HepG2 (cell line): ENCODE measurements at places on chromosomes 7 and 10. TPM values are rescaled to one million over a fixed set of nuclear protein-coding genes. Genes with fewer than 3 reads are reported as not detected.

GRM8 gene
- not detected in 2 replicates for total RNA-seq

HABP2 gene
- total RNA-seq: 0.13 TPM in 1 of 2 replicates, not detected in the other

AGR2 gene
- 1.3 and 2.9 TPM in 2 replicates for total RNA-seq

AGBL3 gene
- 5.5 and 7.2 TPM in 2 replicates for total RNA-seq

BUB3 gene
- 174 and 230 TPM in 2 replicates for total RNA-seq

GNG11 gene
- not detected in 2 replicates for total RNA-seq

SLC13A4 gene
- total RNA-seq: not detected in 2 replicates

CFAP58 gene
- not detected in 2 replicates for total RNA-seq

NKX6-2 gene
- not detected in 2 replicates for total RNA-seq

ZNF727 gene
- not detected in 2 replicates for total RNA-seq

FAM25C gene
- not detected in 2 replicates for total RNA-seq

EPHA1 gene
- 7.7 and 17.1 TPM in 2 replicates for total RNA-seq

CALCR gene
- total RNA-seq: not detected in 2 replicates

DNA sequence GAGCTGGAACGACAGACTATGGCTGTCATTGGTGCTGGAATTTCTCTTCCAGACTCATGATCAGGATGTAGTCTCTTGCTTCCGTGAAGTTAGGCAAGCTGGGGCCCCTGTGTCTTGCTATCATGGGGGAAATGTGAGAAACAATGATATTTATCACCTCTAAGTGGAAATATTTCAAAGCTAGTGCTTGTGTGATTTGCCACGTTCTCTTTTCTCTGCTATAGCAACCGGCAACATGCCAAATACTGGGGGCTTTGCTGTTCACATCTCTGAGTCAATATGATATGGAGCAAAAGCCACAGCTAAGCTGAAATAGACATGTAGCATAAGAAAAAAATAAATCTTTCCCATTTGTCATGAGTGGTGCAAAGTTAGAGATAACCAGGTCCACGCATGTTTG lies 668.2 kb upstream of the IGFBP3 start:
- H3K4me1 ChIP-seq: no peaks in the 10 kb centered on the region
- H3K27me3 ChIP-seq: no peaks in the 10 kb centered on the region
- H3K27ac ChIP-seq: no peak overlapping the region
- no peak for DNase-seq
- no peak overlapping the region for H3K4me3 ChIP-seq
- no peaks in the 10 kb centered on the region for H3K36me3 ChIP-seq

- H3K27ac ChIP-seq: no peak overlapping the region
- no peaks in the 10 kb centered on the region for H3K27me3 ChIP-seq
- H3K36me3 ChIP-seq: no peaks in the 10 kb centered on the region
- no peak overlapping the region for H3K4me3 ChIP-seq
- DNase-seq: no peak
Observed at GRCh38 chr10:29862923-29863614, 196.3 kb downstream of the JCAD start.

GRCh38 chr10:64658528-64658927 lies 1137.3 kb downstream of the REEP3 start:
- H3K4me1 ChIP-seq: no peaks in the 10 kb centered on the region
- H3K36me3 ChIP-seq: no peaks in the 10 kb centered on the region
- no peak overlapping the region for H3K27ac ChIP-seq
- H3K4me3 ChIP-seq: no peak overlapping the region

DNA sequence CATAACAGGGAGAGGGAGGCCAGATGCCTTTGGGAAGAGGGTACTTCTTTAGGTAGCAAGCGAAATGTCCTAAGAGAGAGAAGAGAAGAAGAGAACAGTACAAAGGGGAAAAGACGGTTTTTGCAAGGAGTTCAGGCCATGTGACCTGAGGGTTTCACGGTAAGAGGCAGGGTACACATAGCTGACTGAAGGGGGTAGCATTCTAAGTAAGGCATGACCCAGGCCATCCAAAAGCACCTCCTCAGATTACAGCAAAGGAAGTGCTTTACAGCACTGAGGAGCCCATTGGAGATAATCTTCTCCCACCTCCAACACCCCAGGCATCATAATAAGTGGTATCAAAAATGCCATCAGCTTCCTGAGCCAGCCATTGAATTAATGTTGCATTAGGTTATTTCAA lies 258.2 kb upstream of the NPY start:
- no peak for DNase-seq
- no peaks in the 10 kb centered on the region for H3K36me3 ChIP-seq
- no peaks in the 10 kb centered on the region for H3K4me1 ChIP-seq
- H3K27ac ChIP-seq: no peak overlapping the region
- no peak overlapping the region for H3K4me3 ChIP-seq
- H3K27me3 ChIP-seq: no peaks in the 10 kb centered on the region

GRCh38 chr7:44278451-44279161 lies 46.8 kb downstream of the CAMK2B start:
- DNase-seq: no peak
- H3K4me1 ChIP-seq: peaks cover 9% of the 10 kb centered on the region; the same call in 1 of the 2 replicates
- H3K27ac ChIP-seq: no peak overlapping the region
- no peak overlapping the region for H3K4me3 ChIP-seq
- peaks cover 15% of the 10 kb centered on the region for H3K27me3 ChIP-seq

GRCh38 chr7:28483112-28483511 lies 70.8 kb downstream of the CREB5 start:
- H3K27ac ChIP-seq: no peak overlapping the region
- peaks cover 1% of the 10 kb centered on the region; the same call in 1 of the 2 replicates for H3K27me3 ChIP-seq
- H3K4me1 ChIP-seq: no peaks in the 10 kb centered on the region
- DNase-seq: no peak
- H3K36me3 ChIP-seq: no peaks in the 10 kb centered on the region

DNA sequence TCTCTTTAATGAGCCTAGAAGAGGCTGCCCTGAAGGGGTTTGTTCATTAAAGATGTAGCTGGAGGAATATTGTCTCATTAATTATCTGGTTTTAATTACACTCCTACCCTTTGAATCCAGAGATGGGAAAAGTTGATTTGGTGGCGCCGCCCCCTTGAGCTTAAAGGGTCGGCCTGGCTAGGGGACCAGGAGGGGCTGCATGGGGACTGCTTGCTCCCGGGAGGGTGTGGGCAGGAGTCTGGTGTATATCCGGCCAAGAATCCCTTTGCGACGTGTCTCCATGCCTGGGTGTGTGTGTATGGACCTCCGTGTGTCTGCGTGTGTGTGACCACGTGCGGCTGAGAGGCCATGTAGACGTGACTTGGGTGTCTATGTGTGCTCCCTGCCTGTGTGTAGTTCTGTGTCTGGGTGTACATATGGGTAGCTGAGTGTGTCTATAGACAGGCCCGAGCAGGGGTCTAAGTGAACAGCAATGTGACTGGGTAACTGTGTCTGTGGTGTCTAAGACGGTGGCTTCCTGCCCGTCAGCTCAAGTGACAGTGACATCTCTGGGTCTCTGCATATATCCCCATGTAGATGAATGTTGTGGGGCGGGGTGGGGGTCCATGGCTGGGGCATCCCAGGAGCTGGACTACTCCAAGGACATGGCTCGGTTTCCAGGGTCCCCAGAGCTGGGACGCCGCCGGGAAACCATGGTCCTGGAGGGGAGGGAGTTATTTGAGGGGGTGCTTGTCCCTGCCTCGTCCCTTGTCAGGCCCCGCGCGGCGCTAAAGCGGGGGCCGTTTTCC lies 10.7 kb downstream of the LBX1 start:
- peaks cover 94% of the 10 kb centered on the region for H3K27me3 ChIP-seq
- H3K4me3 ChIP-seq: no peak overlapping the region
- no peaks in the 10 kb centered on the region for H3K36me3 ChIP-seq
- H3K27ac ChIP-seq: no peak overlapping the region

DNA sequence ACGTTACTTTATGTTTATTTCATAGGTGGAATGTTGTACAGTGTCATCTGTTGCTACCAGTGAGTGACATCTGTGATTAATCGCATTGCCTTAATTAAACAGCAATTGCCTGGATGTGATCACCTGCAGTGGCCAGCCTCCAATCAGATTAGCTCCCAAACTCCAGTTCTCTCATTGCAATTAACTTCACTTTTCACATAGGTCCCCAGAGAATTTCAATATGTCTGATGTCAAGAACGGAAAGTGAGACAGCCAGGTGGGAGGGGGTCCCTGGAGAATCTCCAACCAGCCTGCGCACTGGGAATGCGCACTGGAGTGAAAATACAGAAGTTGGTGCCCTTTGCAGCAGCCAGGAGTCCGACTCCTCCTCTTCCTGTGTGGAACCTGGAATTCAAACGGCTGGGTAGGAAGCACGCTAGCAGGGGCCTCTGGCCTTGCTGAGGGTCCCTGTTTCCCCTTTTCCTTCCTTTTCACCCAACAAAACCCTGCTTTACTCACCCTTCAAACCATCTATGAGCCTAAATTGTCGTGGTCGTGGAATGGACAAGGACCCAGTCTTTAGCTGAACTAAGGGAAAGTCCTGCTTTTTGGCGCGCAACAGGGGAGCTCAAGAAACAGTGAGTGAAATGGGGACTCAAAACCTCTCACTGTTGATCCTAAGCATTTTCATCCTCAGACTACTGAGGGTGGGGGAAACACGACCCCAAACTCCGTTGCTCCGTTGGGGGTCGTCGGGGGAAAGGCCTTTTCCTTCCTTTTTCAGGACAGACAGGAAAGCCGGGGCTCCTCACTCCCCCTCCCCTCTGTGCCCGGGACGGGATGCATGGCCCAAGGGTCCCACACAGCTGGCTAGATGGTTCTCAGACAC lies 1355.5 kb upstream of the LRRTM3 start:
- peak overlapping the region; percentile 71 for H3K4me3 ChIP-seq
- H3K36me3 ChIP-seq: no peaks in the 10 kb centered on the region
- H3K27me3 ChIP-seq: no peaks in the 10 kb centered on the region
- DNase-seq: peak; percentile 67

DNA sequence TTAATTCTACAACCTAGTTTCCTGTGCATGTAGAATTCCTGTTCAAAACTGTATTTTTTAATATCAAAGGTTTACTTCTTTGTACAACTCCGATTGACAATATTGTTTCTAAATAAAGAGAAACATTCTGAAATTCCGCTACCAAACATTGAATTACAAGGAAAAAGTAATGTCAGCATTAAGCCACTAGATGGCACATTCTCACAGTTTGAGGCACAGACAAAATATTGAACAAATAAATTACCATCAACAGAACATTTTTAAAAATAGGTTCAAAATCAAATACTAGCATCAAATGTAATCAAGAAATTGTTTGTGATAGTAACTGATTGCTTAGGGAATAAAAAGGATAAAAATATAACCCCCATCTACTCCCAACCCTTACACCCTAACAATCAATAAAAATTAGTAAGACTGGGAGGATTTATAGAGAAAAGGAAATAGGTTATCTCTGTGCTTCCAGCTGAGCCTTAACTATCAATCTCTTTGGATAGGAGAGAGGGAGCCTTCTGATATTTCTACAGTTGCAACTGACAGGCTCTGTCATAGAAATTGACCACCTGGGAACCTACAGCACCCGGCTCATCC lies 86.6 kb upstream of the C7orf33 start:
- no peaks in the 10 kb centered on the region for H3K4me1 ChIP-seq
- no peak overlapping the region for H3K27ac ChIP-seq
- H3K27me3 ChIP-seq: no peaks in the 10 kb centered on the region
- H3K36me3 ChIP-seq: no peaks in the 10 kb centered on the region
- H3K4me3 ChIP-seq: no peak overlapping the region

DNA sequence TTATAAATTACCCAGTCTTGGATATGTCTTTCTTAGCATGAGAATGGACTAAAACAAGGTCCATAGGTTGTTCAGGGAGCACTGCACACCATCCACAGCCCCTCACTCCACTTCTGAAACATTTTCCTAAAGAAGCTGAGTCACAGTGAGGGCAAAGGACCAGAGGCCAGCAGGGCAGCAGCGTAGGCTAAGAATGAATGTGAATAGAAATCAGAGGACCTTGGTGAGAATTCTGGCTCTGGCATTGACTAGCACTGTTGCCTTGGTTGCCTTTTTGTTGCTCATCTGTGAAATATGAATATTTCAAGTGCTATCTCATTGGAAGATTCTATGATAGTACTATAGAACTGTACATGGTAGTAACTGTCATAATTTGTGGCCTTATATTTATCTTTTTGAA lies 41.7 kb upstream of the TOMM7 start:
- H3K36me3 ChIP-seq: no peaks in the 10 kb centered on the region
- peaks cover 34% of the 10 kb centered on the region for H3K4me1 ChIP-seq
- H3K27me3 ChIP-seq: no peaks in the 10 kb centered on the region
- no peak for DNase-seq
- H3K4me3 ChIP-seq: no peak overlapping the region

- no peaks in the 10 kb centered on the region for H3K27me3 ChIP-seq
- H3K4me1 ChIP-seq: no peaks in the 10 kb centered on the region
- H3K4me3 ChIP-seq: no peak overlapping the region
- H3K27ac ChIP-seq: no peak overlapping the region
- DNase-seq: no peak
- no peaks in the 10 kb centered on the region for H3K36me3 ChIP-seq
Observed at GRCh38 chr7:11726001-11726793, 105.8 kb downstream of the THSD7A start.

DNA sequence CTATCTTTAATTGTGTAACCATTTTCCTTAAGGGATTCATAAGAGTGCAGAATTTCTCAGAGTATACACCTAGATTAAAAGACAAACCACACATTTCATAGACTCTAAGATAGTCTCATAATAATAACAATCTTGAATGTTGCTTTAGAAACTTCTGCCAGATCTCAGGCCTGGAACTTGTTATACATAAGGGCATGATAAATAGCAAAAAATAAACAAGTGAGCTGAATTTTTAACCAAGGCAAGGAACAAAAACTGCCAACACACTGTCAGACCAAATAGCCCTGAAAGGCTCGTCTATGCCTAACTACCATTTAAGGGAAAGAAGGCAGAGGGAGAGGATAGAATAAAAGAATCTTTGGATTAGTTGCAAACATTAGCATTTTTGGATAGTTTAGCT lies 65.8 kb upstream of the SEMA3C start:
- H3K27me3 ChIP-seq: no peaks in the 10 kb centered on the region
- H3K4me1 ChIP-seq: no peaks in the 10 kb centered on the region
- no peak for DNase-seq

GRCh38 chr7:102236592-102237287 lies 49.9 kb upstream of the SH2B2 start:
- H3K27ac ChIP-seq: no peak overlapping the region
- no peak overlapping the region for H3K4me3 ChIP-seq
- H3K27me3 ChIP-seq: no peaks in the 10 kb centered on the region
- peaks cover 7% of the 10 kb centered on the region for H3K4me1 ChIP-seq
- H3K36me3 ChIP-seq: peaks cover 29% of the 10 kb centered on the region

GRCh38 chr10:60532696-60533468 lies 143.2 kb upstream of the ANK3 start:
- DNase-seq: no peak
- H3K36me3 ChIP-seq: no peaks in the 10 kb centered on the region
- no peak overlapping the region for H3K27ac ChIP-seq
- no peaks in the 10 kb centered on the region for H3K4me1 ChIP-seq
- no peak overlapping the region for H3K4me3 ChIP-seq

DNA sequence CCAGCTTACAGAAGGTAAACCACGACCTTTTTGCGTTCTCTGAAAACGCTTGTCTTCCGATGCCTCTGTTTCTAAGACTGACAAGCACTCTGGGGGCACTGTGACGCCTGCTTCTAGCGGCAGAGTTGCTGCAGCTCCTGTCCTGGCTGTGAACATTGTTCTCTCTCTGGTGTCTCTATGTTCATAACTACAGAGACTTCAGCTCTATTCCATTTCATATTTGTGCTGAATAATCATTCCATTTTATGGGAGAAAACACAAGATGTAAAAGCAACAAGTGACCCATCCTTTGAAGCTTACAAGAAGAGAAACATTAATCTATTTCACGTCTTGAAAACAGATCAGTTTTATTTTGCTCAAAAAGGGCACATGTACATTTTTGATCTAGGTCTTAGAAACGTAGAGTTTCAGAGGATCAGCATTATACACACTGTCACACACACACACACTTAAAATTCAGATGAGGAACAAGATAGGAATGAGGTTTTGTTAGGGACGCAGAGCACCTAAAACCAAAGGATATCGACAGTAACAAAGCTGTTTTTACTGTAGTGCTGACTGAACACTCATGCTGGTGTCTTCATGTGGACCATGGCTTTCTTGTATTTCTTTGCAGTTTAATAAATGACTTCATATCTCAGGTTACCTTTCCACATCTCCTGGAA lies 3.0 kb downstream of the IKZF1 start:
- H3K27ac ChIP-seq: no peak overlapping the region
- peaks cover 5% of the 10 kb centered on the region; the same call in 1 of the 2 replicates for H3K27me3 ChIP-seq
- no peak overlapping the region for H3K4me3 ChIP-seq
- no peaks in the 10 kb centered on the region for H3K4me1 ChIP-seq
- H3K36me3 ChIP-seq: no peaks in the 10 kb centered on the region
